ENCODE measurements at places on chromosomes 12 and 14. TPM values are rescaled to one million over a fixed set of nuclear protein-coding genes. Genes with fewer than 3 reads are reported as not detected.

- H3K36me3 ChIP-seq = peaks cover 3% of the 10 kb centered on the region
- DNase-seq = no peak
- no peak overlapping the region for H3K27ac ChIP-seq
- H3K4me3 ChIP-seq = peak overlapping the region; percentile 24
- no peaks in the 10 kb centered on the region for H3K27me3 ChIP-seq
These were observed 173.8 kb upstream of the CNOT2 start for GRCh38 chr12:70069221-70070105.

DNA sequence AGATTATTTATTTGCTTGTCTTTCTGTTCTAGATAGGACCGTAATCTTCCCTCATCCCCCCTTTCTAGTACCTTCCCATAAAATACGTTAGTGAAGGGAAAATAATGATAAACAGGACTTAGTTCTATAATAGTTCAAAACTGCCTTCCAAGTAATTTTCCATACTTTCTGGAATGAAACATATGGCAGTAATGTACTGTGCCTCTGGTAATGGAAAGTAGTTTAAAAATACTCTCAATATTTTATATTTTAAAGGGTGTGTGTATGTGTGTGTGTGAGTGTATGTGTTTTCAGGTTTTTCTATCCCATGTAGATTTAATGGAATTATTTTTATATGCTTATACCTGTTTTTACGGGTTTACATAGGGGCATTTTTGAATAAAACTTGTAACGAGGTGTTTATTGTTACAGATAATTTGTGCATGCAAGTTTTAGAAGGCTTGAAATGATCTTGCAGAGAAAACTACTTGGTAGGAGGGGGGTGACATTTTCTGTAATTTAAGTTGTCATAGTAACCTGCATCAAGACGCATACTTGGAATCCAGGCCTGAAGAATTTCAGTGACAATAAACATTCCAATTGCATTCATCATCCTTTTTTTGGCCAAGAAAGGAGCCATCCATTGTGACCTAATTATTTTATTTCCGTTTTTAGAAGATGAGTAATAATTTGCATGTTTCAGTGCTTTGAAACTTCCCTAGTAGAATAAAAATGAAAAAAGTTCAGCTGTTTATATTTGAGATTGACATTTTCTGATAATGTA lies 38.9 kb downstream of the RASSF8 start:
- peaks cover 8% of the 10 kb centered on the region for H3K4me1 ChIP-seq
- H3K36me3 ChIP-seq = peaks cover 27% of the 10 kb centered on the region
- H3K27ac ChIP-seq = peak overlapping the region; percentile 37
- no peak for DNase-seq
- H3K27me3 ChIP-seq = no peaks in the 10 kb centered on the region

DNA sequence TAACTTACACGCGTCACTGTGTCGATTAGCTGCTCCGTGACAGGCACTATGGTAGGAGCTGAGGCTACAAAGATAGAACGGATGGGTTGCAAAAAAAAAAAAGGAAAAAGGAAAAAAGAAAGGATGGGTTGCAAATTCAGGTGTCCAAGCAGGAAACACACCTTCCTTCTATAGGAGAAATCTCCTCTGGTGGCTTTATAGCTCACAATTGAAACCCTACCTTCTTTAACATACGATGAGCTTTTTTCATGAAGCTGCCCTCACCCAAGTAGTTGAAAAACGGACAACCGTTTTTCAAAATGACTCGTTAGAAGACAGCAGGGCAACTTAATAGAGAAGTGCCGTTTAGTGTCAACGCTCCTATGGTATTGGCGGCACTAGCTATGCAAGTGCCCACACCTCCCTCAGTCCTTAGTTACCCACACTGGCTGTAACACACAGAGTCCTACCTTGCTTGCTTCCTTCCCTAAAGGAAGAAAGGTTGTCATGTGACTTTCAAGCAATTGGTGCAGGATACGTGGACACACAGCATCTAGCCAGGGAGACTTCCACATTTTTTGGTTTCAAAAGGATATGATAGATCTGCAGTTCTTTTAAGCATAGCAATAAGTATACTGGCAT lies 682 bp upstream of the TRIP11 start:
- peaks cover 25% of the 10 kb centered on the region for H3K4me1 ChIP-seq
- peaks cover 13% of the 10 kb centered on the region for H3K36me3 ChIP-seq
- H3K27ac ChIP-seq = peak overlapping the region; percentile 100
- peak overlapping the region; percentile 98 for H3K4me3 ChIP-seq
- no peaks in the 10 kb centered on the region for H3K27me3 ChIP-seq

Gene FOXG1
- total RNA-seq = 1.7 TPM

- no peaks in the 10 kb centered on the region for H3K36me3 ChIP-seq
- no peak overlapping the region for H3K27ac ChIP-seq
- no peak overlapping the region for H3K4me3 ChIP-seq
- H3K4me1 ChIP-seq = peaks cover 19% of the 10 kb centered on the region
- no peak for DNase-seq
These were observed 48.9 kb upstream of the BTG1 start for GRCh38 chr12:92194561-92194960.

Gene PPP1R1A
- 43.3 TPM for total RNA-seq

DNA sequence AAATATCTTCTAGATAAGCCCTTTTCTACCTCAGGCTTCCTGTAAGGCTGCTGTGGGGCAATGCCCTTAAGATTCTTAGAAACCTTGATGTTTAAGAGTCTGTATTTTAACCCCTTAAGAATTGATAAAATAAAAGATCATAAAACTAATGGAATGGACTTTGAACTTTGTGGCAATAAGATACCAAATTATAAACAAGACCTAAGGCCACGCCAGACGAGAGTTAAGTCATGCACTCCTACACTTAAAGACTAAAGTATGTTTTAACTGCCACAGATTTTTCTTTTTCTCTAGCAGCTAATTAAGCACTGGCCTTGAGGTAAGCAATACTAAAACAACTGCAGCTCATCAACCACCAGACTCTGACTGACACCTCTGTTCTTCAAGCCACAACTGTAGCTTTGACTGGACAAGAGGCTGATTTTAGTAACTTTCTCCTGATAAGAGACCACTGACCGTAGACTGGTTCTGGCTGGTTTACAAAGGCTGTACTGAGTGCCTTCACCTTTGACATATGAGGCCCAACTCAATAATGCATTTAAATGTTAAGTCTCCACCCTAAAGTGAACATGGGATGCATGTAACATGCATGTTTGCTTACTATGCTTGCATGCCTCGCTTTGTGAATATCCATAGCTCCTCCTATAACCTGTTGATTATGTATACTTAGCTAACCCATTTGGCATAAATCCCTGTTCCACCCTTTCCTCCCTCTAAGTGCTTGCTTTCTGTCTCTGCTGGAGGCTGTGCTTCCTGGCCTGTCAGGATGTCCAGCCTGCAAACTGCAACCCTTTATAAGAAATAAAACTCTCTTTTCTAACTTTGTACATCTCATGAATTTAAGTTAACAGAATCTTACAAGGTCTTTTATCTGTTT lies 71.9 kb downstream of the KLHL28 start:
- H3K4me1 ChIP-seq = no peaks in the 10 kb centered on the region
- no peak for DNase-seq
- H3K4me3 ChIP-seq = no peak overlapping the region
- H3K36me3 ChIP-seq = no peaks in the 10 kb centered on the region

Gene KCNH5
- total RNA-seq = 0.88 TPM

Gene B4GALNT3
- total RNA-seq = 103 TPM

Gene INHBE
- 0.29 TPM for total RNA-seq

DNA sequence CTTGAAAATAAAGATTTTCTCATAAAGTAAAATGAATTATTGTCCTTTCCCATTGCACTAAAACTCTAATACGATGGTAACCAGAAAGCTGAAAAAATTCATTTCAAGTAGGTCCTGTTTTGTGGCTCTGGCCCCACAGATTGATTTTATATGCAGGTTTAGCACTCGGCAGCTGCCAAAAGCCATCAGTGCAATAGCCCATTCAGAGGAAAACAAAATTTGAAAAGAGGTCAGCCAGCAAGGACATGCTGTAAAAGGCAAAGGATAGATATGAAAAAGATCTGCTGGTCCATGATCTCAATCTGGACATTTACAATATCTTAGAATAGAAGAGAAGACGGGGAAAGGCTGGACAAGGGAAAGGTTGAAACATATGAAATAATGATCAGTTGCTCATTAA lies 414.8 kb upstream of the NOVA1 start:
- DNase-seq = no peak
- no peak overlapping the region for H3K4me3 ChIP-seq
- H3K27ac ChIP-seq = no peak overlapping the region
- H3K27me3 ChIP-seq = no peaks in the 10 kb centered on the region
- no peaks in the 10 kb centered on the region for H3K4me1 ChIP-seq

DNA sequence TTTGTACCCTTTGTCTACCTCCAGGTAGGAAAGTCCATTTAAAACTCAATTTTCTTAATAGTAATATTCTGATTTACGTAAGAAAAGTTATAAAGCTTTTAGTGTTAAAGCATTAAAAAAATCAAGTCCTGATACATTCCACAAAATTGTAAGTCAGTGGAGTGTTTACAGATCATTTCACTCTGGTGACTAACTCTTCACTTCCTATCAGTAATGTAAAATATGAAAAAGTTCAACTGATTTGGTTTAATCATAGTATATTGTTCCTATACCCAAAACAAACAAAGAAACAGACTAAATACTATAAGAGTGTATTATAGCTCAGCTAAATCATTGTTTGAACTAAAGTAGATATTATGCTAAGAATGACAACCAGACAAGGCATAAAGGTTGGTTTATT lies 85.9 kb downstream of the VEZT start:
- no peak for DNase-seq
- no peaks in the 10 kb centered on the region for H3K27me3 ChIP-seq
- peaks cover 12% of the 10 kb centered on the region for H3K4me1 ChIP-seq

GRCh38 chr12:58907391-58907790 lies 12.9 kb downstream of the LRIG3 start:
- H3K4me3 ChIP-seq = no peak overlapping the region
- H3K27ac ChIP-seq = no peak overlapping the region
- H3K4me1 ChIP-seq = peaks cover 25% of the 10 kb centered on the region
- no peak for DNase-seq
- H3K27me3 ChIP-seq = no peaks in the 10 kb centered on the region

GRCh38 chr12:56014205-56014604 lies 6.6 kb upstream of the IKZF4 start:
- peaks cover 57% of the 10 kb centered on the region for H3K4me1 ChIP-seq
- H3K36me3 ChIP-seq = peaks cover 13% of the 10 kb centered on the region
- peak overlapping the region; percentile 55 for H3K4me3 ChIP-seq

Gene KCNK13
- 3.2 TPM for total RNA-seq

DNA sequence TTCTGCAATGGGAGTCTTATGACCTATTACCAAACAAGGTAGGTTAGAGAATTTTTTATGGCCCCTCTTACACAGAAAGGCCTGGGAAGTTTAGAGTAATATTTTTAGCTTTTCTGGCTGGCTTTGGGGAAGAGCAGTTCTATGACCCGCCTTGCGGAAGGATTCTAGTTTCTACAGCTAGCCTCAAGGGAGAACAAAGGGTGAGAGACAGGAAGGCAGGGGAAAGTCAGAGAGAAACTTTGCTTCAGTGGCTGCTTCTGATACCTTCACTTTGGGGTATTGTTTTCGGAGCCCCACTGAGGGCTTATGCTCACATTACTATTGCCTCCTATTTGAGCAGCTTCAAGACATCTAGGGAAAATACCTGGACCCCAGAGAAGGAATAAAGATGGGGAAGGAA lies 80.7 kb upstream of the NUDT4 start:
- H3K4me3 ChIP-seq = no peak overlapping the region
- H3K27ac ChIP-seq = no peak overlapping the region
- no peak for DNase-seq
- H3K36me3 ChIP-seq = no peaks in the 10 kb centered on the region
- H3K4me1 ChIP-seq = peaks cover 28% of the 10 kb centered on the region

DNA sequence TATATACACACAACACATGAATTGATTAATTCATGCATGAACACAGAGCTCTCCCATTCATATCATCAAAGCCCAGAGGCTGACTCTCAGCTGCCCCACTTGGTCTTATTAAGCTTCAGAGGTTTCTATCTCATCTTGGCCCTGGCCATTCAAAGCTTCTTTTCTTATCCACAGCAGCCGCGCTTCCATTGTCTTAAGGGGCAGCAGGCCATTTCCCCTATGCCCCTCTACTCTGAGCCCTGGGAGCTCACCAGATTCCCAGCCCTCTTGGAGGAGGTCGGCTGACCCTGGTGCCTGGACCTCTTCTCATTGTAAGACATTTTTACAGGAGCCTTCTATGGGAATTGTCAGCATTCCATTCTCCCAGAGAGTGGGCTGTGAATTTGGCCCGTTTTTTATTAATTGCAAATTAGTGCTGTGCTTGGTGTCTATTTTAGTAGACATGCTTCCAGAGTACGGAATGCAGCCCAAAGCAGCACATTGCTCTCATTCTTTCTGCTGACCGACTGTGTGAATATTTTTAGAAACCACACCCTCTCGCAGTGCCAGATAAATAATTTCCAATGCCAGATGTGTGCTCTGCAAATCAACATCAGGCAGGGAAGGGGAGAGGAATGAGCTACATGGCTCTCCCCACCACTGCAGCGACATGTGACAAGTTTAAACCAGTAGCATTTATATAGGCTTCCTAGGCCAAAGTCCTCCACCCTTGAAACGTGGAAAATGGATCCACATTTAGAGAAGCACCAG lies 58.5 kb downstream of the NUAK1 start:
- H3K27ac ChIP-seq = no peak overlapping the region
- H3K36me3 ChIP-seq = peaks cover 32% of the 10 kb centered on the region
- H3K4me1 ChIP-seq = peaks cover 35% of the 10 kb centered on the region
- H3K4me3 ChIP-seq = no peak overlapping the region

Gene CLEC4E
- total RNA-seq = not detected

DNA sequence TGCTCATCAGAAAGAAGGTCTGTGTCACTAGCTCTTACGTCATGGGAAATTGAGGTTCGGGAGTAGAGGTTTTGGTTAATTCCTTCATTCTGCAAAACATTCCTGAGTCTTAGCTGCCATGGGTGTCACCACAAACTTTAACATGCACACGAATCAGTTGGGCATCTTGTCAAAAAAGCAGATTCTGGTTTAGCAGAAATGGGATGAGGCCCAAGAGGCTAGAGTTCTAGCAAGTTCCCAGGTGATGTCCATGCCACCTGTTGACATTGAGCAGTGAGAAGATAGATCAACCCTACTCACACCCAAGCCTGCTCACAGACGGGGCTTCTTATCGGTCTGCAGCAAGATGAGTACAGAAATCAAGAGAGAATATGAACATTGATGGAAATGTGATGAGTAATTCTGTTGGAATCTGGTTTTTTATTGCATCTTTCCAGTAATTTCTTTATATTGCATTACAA lies 11.7 kb upstream of the RIN3 start:
- no peaks in the 10 kb centered on the region for H3K27me3 ChIP-seq
- H3K27ac ChIP-seq = no peak overlapping the region
- no peak overlapping the region for H3K4me3 ChIP-seq
- H3K4me1 ChIP-seq = peaks cover 17% of the 10 kb centered on the region
- H3K36me3 ChIP-seq = no peaks in the 10 kb centered on the region

GRCh38 chr14:41423503-41423902 lies 183.2 kb upstream of the LRFN5 start:
- no peak overlapping the region for H3K27ac ChIP-seq
- no peaks in the 10 kb centered on the region for H3K36me3 ChIP-seq
- DNase-seq = no peak
- H3K27me3 ChIP-seq = no peaks in the 10 kb centered on the region

Gene GYS2
- total RNA-seq = not detected

Gene DDN
- total RNA-seq = 8.8 TPM

- H3K4me1 ChIP-seq = no peaks in the 10 kb centered on the region
- no peaks in the 10 kb centered on the region for H3K36me3 ChIP-seq
- H3K27me3 ChIP-seq = peaks cover 10% of the 10 kb centered on the region
These were observed 175.4 kb downstream of the SLC25A21 start for GRCh38 chr14:36996857-36997590.

Gene NOXRED1
- total RNA-seq = 0.46 TPM

Gene CD69
- total RNA-seq = 0.19 TPM

Gene SAMD15
- total RNA-seq = 9.7 TPM

Measured in type B pancreatic cell (in vitro differentiated cells).